T-cell (primary cell): ENCODE measurements at places on chromosomes 2 and 18.

DNA sequence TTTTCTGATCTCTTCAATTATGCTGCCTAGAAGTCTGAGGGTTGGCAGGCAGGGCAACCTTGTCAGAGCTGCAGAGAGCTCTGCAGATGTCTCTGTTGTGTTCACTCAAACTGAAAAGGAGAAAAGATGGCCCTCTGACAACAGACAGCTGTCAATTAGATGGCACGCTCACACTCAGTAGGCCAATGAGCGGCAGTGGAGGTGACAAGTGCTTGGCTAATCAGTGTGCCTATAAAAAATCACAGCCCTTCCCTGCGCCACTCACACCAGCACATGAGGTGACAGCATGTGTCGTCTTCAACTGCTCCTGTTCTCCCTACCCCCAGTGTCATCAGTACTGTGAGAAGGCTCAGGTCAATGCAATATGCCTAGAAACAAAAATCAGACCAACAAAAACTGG lies 203.9 kb downstream of the TCF4 start:
- no peaks in the 10 kb centered on the region for H3K4me1 ChIP-seq
- H3K4me3 ChIP-seq: no peak overlapping the region
- H3K27me3 ChIP-seq: no peaks in the 10 kb centered on the region
- no peaks in the 10 kb centered on the region for H3K36me3 ChIP-seq
- H3K27ac ChIP-seq: no peak overlapping the region
- no peak for DNase-seq

GRCh38 chr18:9808295-9809241 lies 77.2 kb upstream of the TXNDC2 start:
- no peaks in the 10 kb centered on the region for H3K36me3 ChIP-seq
- no peaks in the 10 kb centered on the region for H3K4me1 ChIP-seq
- no peak overlapping the region for H3K4me3 ChIP-seq
- H3K27ac ChIP-seq: no peak overlapping the region
- no peak for DNase-seq

DNA sequence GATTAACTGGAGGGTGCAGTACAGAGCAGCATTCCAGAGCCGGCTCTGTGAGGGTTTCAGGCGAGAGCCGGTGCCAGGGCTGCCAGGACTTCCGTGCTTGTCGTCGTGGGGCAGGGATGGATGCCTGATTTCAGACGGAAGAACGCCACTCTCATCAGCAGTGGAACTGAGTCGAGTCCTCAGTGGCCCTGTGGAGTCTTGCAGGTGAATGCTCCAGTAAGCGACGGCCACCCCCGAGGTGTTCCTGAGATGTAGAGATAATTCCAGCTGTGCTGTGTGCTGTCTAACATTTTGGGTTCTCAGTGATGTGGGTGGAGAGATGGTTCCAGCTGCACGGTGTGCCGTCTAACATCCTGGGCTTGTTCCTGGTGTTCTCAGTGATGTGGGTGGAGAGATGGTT lies 103.1 kb upstream of the ALKAL2 start:
- peaks cover 18% of the 10 kb centered on the region for H3K27me3 ChIP-seq
- DNase-seq: no peak
- H3K4me1 ChIP-seq: peaks cover 3% of the 10 kb centered on the region
- no peak overlapping the region for H3K4me3 ChIP-seq
- no peak overlapping the region for H3K27ac ChIP-seq
- H3K36me3 ChIP-seq: no peaks in the 10 kb centered on the region

GRCh38 chr2:226115832-226116200 lies 683.8 kb downstream of the IRS1 start:
- no peaks in the 10 kb centered on the region for H3K4me1 ChIP-seq
- no peaks in the 10 kb centered on the region for H3K36me3 ChIP-seq
- no peak for DNase-seq
- H3K27ac ChIP-seq: no peak overlapping the region
- no peaks in the 10 kb centered on the region for H3K27me3 ChIP-seq

DNA sequence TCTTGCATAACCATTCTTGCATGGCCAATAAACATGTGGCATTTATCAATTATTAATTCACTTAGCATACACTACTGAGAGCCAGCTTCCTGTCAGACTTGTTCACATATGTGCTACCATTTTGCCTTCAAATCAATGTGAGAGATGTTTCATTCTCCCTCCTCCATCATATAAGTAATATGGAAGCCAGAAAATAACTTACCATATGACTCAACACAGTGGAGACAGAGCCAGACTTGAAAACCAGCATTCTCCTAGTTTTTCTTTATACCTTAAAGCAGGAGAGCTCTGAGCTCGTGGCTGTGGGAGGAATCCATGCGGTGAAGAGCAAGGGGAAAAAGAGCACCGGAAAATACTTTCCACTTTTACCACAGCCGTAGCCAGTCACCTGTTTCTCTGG lies 215.0 kb upstream of the LRATD1 start:
- no peaks in the 10 kb centered on the region for H3K36me3 ChIP-seq
- no peaks in the 10 kb centered on the region for H3K4me1 ChIP-seq
- no peak overlapping the region for H3K27ac ChIP-seq
- H3K4me3 ChIP-seq: no peak overlapping the region

GRCh38 chr2:226701052-226701451 lies 98.6 kb downstream of the IRS1 start:
- H3K4me1 ChIP-seq: no peaks in the 10 kb centered on the region
- no peak overlapping the region for H3K4me3 ChIP-seq
- H3K27ac ChIP-seq: no peak overlapping the region
- no peaks in the 10 kb centered on the region for H3K36me3 ChIP-seq
- peaks cover 2% of the 10 kb centered on the region for H3K27me3 ChIP-seq

DNA sequence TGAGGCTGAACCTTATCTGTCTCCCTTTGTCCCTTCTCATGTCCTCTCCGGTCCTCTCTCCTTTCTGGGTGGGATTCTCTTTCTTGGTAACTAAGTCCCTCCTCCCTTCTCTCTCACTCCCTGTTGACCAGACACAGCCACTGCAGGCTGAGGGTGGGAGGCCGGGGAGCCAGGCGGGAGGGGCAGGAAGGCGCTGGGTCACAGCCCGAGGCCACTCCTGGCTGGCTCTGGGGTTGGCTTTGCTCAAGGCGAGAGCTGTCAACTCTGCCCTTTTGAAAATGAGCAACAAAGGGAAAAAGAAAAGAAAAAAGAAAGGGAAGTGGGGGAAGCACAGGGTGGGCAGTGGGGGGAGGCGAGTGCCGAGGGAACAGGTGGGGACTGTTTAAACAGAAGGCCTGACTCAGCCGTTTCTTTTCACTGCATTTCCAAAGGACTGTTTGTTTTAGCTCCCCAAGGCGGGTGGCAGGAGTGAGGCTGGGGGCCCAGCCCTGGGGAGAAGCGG lies 70.5 kb upstream of the IGFBP5 start:
- H3K27me3 ChIP-seq: peaks cover 10% of the 10 kb centered on the region
- no peak for DNase-seq
- no peaks in the 10 kb centered on the region for H3K36me3 ChIP-seq

DNA sequence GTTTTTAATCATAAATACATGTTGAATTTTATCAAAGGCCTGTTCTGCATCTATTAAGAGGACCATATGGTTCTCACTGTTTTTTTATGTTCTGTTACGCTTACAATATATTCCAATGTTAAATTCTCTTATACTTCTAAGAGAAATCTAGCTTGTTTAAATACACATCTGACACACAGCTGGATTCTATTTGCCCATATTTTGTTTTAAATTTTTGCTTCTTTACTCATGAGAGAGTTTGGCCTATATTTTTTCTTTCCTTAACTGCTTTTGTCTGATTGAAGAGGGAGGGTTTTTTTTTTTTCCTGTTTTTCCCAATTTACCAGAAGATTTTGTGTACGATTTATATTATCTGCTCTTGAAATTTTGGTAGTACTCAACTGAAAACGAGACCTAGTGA lies 34.9 kb downstream of the RNF144A start:
- DNase-seq: no peak
- no peaks in the 10 kb centered on the region for H3K27me3 ChIP-seq
- H3K4me1 ChIP-seq: peaks cover 5% of the 10 kb centered on the region
- no peak overlapping the region for H3K4me3 ChIP-seq
- no peak overlapping the region for H3K27ac ChIP-seq
- peaks cover 2% of the 10 kb centered on the region for H3K36me3 ChIP-seq

DNA sequence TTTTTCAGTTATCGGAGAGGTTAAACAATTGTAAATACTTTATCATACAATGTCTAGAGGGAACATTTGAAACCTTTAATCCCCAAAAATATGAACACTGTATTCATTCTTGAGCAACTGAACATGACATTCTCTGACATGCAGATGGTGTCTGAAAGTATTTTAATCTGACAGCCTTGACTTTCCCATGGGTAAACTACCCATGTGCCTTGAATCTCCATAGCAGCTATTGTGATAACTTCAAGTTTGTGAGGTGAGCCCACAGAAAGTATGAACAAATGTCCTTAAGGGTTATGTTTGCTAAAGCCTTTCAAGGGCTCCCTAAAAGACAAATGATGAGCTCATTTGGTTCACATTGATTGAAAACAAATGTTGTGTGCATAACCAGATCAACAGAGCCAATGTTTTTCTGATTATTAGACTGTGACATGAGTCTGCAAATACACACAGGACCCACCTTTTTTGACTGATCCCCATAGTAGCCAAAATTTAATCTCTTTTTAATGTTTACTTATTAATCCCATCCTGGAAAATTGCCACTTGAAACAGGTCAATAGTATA lies 1326.0 kb downstream of the LRP1B start:
- H3K4me3 ChIP-seq: no peak overlapping the region
- no peak overlapping the region for H3K27ac ChIP-seq
- H3K27me3 ChIP-seq: no peaks in the 10 kb centered on the region

DNA sequence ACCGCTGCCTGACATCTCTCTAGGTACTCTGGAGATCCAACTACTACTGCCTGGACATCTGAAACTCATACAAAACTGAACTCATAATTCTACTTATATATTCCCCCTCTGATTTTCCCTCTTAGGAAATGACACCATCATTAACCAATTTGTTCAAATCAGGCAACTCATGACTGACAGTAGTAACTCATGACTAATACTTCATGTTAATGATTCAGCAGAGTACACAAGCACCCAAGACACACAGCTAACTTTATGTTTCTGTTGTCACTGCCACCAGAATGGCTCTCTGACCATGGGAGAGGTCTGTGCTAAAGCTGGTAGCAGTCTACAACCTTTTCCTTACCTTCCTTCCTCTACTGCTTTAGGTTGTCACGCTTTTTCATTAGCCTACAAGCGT lies 91.1 kb downstream of the ITSN2 start:
- no peak for DNase-seq
- no peak overlapping the region for H3K4me3 ChIP-seq
- no peak overlapping the region for H3K27ac ChIP-seq
- no peaks in the 10 kb centered on the region for H3K27me3 ChIP-seq
